ENCODE measurements at places on chromosomes 7 and 10.

DNA sequence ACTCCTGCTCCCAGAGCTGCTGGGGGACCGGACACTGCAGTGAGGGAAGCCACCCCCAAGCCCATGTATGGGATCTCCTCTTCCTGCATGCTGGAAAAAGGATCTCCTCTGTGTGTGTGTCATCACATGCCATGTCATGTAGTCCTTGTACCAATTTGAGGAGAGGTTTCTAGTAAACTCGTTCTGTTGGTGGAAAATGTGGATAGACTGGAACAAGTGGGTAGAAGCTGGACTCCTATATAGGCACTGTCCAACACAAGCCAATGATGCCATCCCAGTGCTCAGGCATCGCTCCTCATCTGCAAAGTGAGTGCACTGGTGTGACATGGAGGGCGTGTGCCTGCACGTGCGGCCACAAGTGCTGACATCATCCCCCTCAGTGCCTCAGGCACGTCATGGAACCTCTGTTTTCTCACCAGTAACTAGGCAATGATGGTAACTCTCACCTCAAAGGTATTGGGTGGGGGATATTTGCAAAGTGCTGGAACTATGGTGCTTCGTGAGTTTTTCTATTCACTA is 19.3 kb downstream of the MYO1G start:
- DNase-seq, result no peak

- DNase-seq, result no peak
Observed at GRCh38 chr10:123607386-123607785, 58.8 kb upstream of the GPR26 start.

- DNase-seq, result no peak
Observed at GRCh38 chr7:150407588-150408392, 28.7 kb downstream of the ZNF775 start.

- DNase-seq, result no peak
Observed at GRCh38 chr7:1555813-1556543, at the start of gene TMEM184A. TSS of gene TMEM184A (minus strand) at chr7:1556205. CDS start at chr7:1555484, 721 bp downstream.

GRCh38 chr10:110504111-110504735 is 6.5 kb downstream of the DUSP5 start:
- peak; percentile 87 for DNase-seq

- DNase-seq, result peak; percentile 78
Observed at GRCh38 chr10:102628451-102628911, 15.8 kb upstream of the TRIM8 start.

DNA sequence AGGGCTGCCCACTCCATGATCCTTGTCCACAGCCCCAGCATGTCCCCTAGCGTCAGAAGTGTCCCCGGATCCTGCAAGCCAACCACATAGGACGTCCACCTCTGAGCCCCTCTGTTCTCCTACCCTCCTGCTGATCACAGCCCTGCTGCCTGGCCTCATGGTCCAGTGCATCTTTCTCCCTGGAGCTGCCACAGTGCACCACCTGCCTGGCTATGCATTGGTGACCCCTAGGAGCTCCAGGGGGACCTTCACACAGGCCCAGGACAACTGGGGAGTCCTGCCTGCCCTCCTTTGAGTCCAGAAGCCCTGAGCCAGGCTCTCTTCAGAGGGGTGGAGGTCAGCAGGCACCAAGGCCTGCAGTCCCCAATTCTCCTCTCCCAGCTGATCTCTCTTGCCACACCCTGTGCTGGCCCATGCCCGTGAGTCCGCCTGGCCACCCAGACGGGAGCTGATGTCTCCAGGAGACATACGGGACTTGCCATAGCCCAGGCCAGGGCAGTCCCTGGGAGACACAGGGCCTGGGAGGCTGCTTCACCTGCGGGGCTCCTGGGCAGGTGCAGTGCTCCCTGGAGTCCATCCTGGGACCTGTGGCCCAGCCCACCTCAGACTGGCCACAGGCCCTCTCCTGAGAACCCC is 77.4 kb upstream of the RET start:
- peak; percentile 27 for DNase-seq

GRCh38 chr10:122746408-122746807 is 46.8 kb upstream of the C10orf120 start:
- no peak for DNase-seq

- DNase-seq, result no peak
Observed at GRCh38 chr7:128374041-128374440, 12.6 kb upstream of the PRRT4 start.

Measured in SJSA1 (cell line).